Hematopoietic multipotent progenitor cell treated with erythropoietin and hydrocortisone succinate and interleukin-3 and kit ligand, for 15 days (in vitro differentiated cells): ENCODE measurements at places on chromosomes 2 and 18.

DNA sequence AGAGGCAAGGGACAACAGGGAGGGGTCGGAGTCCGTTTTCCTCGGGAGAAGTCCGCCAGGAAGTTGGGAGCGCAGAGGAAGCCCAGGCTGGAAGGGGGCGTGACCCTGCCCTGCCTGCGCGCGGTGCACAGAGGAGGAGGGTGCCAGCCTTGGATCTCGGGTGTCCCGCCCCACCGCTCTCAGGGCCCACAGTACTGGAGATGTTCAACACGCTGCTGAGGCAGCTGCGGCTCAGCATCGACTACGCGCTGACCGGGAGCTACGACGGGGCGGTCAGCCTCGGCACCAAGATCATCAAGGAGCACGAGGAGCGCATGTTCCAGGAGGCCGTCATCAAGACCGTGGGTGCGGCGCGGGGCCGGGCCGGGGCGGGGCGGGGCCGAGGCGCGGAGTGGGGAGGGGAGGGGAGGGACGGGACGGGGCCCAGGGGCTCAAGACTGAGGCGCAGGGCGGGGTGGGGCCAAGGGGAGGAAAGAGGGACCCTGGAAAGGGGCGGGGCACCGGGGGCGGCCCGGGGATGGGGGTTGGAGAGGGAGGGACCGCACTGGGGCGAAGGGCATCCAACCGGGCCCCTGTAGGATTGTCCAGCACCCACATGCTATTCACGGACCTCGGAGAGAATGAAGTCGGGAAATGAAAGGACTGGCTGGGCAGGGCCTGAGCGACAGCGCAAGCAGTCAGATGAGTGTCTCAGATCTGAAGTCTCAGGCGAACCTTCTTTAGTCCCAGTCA lies 36.6 kb downstream of the POMC start:
- DNase-seq: no peak

GRCh38 chr18:47206945-47207637 lies 30.9 kb upstream of the IER3IP1 start:
- DNase-seq: no peak

GRCh38 chr2:100283724-100284501 lies 38.4 kb downstream of the LONRF2 start:
- DNase-seq: peak; percentile 83

GRCh38 chr2:182745061-182745460 lies 29.0 kb downstream of the DNAJC10 start:
- DNase-seq: no peak

GRCh38 chr2:223230352-223230751 lies 178.4 kb downstream of the KCNE4 start:
- no peak for DNase-seq

GRCh38 chr18:23883277-23883790 lies 131.2 kb upstream of the TTC39C start:
- no peak for DNase-seq

GRCh38 chr2:239380831-239381708 lies 19.8 kb downstream of the HDAC4 start:
- DNase-seq: no peak

GRCh38 chr2:141048951-141049350 lies 1081.9 kb downstream of the LRP1B start:
- DNase-seq: no peak

DNA sequence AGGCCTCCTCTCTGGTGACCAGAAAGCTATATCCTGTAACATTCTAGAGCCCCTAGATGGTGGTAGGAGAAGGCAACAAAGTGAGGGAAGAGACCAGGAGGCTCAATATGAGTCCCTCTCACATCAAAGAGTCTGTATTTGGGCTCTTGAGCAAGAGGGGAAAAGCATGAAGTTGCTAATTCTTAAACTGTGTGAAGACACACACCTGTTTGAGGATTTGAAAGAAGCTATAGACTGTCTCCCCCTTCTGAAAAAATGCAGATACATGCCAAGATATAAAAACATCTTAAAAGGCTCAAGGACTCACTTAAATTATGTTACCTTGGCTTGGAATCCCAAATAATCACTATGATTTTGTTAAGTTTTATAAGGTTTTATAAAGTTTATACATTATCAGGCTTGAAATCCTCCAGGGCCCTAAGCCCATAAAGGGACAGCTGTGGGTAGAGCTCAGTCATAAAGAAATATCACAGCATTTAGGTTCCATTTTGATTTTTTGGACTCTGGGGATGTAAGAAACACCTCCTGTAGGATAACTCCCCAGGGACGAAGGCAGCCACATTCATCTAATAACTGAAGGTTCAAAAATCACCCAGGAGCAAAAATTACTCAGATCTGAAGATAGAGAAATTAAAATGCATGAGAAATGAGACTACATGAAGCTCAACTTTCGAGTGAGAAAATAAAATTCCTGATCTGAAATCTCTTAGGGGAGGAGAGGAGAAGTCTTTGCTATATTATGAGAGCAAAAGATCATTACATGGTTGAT lies 136.1 kb upstream of the LGALSL start:
- DNase-seq: no peak
